SK-MEL-5 (cell line): ENCODE measurements at places on chromosomes 16 and 17.

DNA sequence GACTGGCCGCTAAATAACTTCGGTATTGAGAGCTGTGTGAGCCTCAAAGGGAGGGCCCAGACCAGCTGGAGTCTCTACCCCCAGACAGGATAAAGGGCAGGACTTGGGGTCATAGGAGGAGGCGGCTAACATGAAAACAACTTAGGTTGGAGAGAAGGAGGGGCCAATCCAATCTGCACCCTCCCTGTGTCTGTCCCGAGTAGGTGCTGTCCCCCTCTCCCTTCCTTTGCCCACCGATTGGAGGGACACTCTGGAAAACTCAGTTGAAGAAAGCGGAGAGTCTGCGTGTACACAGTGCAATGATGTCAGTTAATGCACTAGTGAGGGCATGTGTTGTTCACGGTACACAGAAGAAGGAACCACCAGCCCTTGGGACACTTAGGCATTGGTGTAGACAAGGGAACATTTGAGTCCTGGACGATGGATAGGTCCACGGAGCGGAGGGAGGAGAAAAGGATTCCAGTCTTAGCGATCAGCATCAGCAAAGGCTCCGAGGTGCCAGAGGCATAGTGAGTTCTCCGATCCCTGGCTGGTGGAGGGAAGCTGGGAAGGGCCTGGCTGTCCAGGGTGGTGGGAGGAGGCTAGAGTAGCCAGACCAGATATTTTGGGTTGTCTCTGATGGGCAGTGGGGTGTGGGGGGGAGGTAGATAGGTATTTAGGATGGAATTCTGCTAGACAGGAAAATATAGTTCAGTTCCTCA, 761 bp downstream of the NOL3 start:
- DNase-seq: no peak

GRCh38 chr17:8091033-8091687, 3.6 kb upstream of the ALOX12B start:
- no peak for DNase-seq

DNA sequence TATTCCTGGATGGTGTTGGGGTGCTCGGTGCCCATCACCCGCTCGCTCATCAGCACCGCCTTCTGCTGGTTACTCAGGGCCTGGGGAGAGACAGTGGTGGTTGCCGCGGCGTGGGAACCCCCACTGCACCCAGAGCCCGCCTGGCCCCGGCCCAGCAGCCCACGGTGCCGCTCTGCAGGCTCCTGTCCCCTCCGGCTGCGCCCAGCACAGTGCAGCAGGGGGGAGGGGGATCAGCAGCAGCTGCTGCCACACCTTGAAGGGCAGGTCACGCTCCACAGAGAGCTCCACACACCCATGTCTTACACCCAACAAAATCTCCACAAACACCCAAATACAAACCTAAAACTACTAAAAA, 18.8 kb downstream of the CLUH start:
- no peak for DNase-seq

DNA sequence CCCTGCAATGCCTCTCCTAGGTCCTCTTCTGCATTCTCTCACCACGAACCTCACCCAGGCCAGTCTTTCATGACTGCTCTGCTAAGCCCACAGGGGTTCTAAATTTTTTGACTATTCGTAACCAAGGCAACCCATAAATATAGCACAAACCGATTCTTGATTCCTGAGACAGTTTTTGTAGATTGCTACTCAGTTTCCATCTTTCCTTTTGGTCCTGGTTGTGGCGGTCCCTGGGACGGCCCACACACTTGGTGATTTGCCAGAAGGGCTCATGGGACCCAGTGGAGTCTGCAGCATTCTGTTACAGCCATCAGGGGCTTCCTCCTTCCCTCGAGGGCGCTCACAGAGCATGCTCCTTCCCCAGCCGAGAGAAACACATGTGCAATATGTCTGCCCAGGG, 23.4 kb upstream of the MGAT5B start:
- no peak for DNase-seq

DNA sequence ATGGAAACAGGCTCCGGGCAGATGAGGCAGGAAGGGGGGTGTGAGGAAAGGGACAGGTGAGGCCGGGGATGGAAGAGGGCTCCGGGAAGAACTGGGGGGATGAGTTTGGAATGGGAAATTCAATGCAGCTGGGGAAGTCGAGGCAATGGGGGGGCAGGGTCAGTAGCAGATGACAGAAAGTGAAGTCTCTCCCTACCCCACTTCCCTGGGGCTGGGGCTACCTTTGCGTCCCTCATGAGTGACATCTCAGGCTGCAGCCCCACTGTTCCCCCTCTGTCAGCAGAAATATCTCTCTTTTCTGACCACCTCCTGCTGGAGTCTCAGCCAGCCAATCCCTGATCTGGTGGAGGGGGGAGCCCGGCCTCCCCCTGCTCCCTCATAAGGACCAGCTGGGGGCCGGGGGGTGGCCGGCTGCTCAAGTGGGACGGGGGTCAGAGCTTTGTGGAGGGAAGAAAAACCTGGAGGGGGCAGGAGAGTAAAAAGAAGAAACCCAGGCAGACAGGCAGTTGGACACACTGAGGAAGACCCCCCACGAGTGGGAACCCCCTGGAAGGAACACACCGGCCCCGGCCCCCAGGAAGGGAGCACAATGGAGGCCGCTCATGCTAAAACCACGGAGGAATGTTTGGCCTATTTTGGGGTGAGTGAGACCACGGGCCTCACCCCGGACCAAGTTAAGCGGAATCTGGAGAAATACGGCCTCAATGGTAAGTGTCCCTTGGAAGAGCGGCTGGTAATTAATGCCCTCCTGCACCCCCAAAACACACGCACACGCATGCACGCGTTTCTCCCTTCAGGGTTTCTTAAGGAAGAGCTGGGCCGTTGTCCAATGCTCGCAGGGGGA, at the start of gene ATP2A1:
ATP2A1 (plus strand) TSS at position 406 of the 844 bp plus-strand sequence; CDS start at position 590, 184 bp downstream.
- no peak for DNase-seq

DNA sequence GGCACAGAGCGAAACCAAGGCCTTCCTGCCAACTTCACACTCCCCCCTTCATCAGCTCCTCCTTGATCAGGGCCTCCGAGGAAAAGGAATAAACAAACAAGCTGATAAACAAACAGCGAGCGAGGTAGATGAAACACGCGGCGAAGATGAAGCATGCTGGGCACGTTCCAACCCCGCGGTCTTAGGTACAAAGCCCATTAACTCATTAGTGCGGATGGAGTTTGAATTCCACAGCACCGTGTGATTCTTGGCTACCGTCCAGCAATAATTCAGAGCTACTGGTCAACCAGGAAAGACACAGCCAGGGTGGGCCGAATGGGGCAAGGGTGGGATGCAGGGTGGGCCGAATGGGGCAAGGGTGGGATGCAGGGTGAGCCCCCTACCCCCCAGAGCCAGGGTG, 67.3 kb downstream of the RBFOX3 start:
- DNase-seq: no peak

GRCh38 chr16:80984124-80984892, 22.4 kb downstream of the CMC2 start:
- no peak for DNase-seq

DNA sequence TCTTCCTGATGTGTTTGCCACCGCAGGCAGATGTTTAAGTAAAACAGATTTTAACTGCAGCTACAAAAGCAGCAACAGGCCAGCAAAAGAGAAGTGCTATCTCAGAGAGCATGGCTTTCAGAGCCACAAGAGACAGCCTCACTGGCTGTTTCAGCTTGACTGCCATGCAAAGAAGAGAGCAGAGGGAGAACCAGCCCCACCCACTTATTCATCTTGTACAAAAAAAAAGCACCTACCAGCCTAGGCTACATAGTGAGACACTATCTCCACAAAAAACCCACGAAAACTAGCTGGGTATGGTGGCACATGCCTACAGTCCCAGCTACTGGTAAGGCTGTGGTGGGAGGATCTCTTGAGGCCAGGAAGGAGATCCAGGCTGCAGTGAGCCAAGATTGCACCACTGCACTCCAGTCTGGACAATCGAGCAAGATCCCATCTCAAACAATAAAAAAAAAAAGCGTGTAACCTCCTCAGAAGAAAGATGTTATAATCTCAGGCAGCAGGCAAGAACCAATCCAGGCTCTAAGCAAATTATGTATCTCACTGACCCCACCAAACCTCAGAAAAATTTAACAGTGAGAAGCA, 30.0 kb downstream of the STH start:
- no peak for DNase-seq

DNA sequence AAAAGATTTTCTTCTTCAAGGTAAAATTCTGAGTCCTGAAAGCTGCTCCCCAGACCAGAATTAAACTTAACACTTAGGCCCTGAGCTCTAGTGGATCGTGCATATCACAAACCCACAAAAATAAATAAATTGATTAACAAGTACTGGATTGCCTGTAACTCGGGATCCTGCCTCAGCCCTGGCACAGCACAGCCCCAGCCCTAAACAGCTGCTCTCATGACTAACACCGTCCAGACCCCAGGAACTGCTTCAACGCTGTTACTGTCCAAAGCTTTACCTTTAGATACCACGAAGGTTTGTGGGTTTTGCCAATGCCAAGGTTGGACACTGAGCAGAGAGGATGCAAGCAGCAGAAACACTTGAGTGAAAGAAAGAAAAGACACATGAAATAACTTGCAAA, 172.5 kb downstream of the COPRS start:
- DNase-seq: no peak

GRCh38 chr16:72501739-72502593, 330.0 kb upstream of the PMFBP1 start:
- DNase-seq: peak; percentile 74

DNA sequence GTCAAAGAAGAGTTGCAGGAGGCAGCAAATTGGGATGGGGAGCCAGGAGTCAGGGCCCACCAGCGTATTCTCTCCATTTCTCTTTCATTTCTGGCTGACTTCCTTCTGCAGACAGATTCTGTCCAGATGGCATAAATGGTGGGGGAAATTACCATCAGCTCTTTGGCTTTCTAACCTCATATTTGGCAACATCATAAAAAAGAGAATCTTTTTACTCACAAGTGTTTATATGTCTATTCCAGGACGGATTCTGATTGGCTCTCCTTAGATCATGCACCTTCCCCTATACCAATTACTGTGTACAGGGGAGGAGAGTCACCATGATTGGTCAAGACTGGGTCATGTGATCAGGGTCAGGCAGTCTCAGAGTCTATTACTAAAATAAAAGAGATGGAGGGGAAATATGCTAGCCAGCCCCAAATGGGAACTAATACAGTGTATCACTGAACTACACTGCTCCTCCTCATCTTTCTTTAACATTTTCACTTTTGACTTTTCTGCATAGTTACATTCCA, 537.1 kb upstream of the EEF2KMT start:
- peak; percentile 5 for DNase-seq

- DNase-seq: no peak
Observed at GRCh38 chr17:42203354-42203753, 9.1 kb upstream of the GHDC start.

DNA sequence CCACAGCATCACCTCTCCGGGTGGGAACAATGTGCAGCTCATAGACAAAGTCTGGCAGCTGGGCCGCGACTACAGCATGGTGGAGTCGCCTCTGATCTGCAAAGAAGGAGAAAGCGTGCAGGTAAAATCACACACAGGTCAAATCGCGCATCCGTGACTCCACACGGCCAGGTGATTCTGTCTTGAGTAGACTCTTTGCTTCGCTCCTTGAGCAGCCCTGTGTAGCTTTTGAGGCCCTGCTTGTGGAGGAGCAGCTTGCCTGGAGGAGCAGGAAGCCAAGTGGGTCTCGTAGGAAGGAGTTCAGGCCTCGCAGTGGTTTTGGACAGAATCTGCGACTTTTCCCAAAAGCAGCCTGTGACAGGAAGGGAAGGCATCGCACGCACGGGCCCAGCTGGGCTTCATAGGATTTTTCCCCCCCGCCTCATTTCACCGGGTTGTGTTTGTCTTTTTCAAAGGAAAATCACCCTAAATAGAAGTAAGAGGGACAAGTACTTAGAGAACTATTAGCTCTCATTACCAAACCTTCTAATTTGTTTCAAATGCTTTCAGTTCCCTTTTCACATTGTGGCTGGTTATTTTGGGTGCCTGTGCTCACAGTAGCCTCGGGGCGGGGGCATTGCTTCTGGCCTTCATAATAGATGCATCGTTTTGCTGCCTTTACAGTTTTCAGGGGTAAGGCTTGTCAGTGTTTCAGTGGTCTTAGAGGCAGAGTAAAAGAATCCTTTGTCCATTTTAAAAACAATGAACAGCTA, 71.5 kb downstream of the SEC14L1 start:
- peak; percentile 49 for DNase-seq

DNA sequence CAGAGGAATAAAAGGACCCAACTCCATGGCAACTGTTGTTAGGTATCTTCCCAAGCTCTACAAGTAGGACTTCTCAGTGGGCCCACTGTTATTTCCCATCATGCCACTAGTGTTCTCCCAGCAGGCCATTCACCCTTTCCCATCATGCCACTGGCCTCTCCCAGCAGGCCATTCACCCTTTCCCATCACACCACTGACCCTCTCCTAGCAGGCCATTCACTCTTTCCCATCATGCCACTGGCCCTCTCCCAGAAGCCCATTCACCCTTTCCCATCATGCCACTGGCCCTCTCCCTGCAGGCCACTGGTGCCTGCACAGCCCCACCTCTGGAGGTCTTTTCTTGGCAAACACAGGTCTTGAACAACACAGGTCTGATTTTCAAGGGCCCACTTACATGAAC, 36.3 kb downstream of the IFT140 start:
- peak; percentile 4 for DNase-seq
